ENCODE measurements at places on chromosomes 4 and X.

DNA sequence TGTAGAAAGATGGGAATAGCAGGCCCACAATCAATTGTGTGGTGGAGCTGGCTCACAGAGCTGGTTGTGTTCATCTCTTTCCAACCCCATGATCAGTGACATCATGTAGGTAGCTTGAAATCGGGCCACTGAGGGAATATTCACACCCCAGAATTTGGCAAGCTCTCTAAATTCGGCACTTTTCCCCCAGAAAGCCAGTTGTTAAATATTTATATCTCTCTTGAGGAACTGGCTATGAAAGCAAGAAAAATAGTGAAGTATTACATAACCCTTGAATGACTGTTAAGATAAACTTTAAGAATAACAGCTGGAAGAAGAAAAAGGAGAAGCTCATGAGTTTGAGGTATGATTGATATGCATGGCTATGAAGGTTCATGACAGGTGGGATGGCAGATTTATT is 38.9 kb downstream of the GPRIN3 start:
- DNase-seq: no peak

DNA sequence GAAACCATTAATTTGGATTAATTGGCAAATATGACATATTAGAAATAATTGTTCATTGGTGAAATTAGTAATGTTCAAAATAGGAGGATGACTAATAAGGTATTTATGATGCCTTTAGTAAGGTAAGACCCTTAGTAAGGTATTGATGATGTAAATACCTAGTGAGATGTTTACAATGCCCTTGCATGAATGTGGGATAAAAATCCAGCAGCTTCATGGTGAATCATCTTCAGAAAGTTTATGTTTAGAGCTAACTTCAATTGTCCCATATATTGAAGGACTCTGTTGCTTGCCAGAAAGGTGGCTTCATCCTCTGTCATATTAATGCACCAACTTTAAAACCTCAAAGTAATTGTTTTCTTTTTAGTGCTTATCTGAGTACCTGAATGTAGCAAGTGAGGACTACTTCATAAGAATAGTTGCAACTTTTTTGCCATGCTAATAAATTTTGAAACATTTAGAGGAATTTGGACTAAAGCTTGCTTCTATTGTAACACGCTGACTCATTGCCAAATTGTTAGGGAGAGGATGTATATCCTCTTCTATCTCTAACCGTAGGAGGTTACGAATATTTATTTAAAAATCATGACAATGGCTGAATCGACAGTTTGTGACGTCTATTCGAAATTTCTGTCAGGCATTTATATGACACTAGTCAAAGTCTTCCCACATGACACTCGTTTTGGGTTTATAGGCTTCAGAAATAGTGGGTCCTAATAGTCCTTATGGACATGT is 174.1 kb upstream of the HS3ST1 start:
- peak; percentile 65 for DNase-seq

DNA sequence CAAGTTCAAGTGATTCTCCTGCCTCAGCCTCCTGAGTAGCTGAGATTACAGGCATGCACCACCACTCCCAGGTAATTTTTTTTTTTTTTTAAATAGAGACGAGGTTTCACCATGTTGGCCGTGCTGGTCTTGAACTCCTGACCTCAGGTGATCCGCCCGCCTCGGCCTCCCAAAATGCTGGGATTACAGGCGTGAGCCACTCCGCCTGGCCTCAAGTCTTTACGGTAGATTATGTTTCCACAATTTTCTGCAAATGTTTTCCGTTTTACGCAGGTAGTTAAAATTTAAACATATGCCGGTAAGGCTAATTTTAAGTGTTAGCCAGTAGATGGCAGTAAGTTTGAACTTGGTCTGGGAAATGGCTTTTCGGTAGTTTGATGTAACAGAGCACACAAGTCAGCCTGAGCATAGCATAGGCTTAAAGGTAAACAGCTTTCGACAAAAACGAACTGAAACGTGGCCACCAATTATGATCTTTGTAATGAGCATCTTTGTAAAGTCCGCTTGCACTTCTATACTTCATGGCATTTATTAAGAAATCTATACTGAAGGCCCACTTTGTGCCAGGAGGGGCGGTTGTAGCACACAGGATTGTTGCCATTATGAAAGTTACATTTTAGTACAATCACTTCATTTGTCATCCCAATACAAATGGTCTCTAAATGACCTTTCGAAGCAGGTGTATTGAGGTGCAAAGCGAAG is 31.1 kb downstream of the CCKAR start:
- peak; percentile 86 for DNase-seq

- DNase-seq: no peak
Observed at GRCh38 chr4:105145903-105146275, 787 bp upstream of the TET2 start.

DNA sequence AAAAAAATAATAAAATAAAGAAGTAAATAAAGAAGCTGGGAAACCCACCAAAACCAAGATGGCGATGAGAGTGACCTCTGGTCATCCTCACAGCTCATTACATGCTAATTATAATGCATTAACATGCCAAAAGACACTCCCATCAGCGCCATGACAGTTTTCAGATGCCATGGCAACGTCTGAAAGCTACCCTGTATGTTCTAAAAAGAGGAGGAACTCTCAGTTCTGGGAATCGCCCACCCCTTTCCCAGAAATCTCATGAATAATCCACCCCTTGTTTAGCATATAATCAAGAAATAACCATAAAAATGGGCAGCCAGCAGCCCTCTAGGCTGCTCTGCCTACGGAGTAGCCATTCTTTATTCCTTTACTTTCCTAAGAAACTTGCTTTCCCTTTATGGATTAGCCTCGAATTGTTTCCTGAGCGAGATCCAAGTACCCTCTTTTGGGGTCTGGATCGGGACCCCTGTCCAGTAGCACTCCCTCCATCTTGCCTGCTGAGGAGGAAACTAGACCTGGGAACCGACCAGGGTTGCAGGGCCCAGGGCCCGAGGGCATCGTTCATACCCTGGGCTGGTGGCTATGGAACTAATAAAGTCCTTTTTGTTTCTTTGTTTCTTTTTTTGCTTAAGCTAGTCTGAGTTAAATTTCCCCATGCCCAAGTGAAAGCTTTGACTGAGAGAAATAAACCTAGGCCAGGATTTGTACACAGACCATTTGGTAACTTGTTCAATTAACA is 30.9 kb downstream of the HTT-AS start:
- no peak for DNase-seq

DNA sequence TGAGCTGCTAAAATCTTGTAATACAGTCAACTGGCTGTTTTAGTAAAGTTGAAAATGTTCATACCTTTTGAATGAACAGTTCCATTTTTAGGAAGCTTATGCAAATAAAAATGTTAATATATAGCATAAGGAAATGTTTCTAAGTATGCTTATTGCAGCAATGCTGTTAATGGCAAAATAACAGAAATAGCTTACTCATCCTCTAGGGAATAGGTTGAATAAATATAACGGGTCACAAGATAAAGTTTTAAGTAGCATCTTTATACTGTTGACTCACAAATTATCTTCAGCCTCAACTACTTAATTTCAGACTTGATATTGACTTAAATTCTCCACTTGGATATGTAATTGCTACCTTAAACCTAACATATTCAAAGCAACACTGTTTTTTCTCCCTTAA is 27.7 kb downstream of the HERC3 start:
- DNase-seq: peak; percentile 40

DNA sequence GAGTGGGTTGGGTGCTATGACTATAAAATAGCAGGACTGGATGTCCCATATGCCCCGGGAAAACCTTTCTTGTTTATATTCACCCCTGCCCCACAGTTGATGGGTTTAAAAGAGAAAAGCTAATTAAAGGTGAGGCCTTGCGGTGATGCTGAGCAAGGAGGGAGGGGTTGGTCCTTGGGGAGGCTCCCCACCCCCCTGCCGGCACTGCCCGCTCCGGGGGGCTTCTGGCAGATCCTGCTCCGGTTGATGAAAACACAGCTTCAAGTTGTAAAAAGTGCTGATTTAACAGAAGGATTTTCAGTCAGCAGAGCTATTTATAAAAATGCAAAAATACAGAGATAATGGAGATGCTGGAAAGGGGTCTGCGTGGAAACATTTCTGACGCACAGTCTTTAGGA is 68.6 kb downstream of the MTMR1 start:
- no peak for DNase-seq
